ENCODE measurements at places on chromosomes 3 and 15. TPM values are rescaled to one million over a fixed set of nuclear protein-coding genes. Genes with fewer than 3 reads are reported as not detected.

Gene IL17RC
- total RNA-seq = 33.8 TPM

GRCh38 chr15:60563539-60564404, 84.8 kb upstream of the ICE2 start:
- H3K4me1 ChIP-seq = no peaks in the 10 kb centered on the region
- no peak for DNase-seq
- no peaks in the 10 kb centered on the region for H3K27me3 ChIP-seq

Gene PLA2G4D
- total RNA-seq = not detected

DNA sequence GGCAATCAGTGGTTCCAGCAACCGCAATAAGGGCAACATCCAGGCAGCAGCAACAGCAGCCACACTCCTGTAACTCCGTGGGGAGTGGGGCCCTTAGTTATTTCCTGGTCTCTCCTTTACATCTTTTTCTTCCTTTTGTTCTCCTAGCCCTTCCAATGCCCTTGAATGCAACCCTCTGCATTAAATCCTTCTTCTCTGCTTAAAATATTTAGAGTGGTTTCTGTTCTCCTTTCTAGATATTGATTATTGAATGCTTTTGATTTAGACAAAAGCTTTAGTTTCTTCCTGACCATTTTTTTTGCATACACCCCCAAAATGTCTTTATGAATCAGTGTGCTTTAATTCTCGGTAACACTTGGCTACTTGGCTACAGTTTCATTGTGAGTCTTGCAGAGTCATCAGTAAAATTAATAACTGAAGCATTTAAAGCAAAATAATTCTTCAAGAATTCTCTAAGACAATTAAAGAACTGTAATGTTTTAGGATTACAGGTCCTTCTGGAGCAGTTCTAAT, 586.1 kb downstream of the MECOM start:
- no peaks in the 10 kb centered on the region for H3K4me1 ChIP-seq
- H3K4me3 ChIP-seq = no peak overlapping the region
- no peak for DNase-seq
- H3K36me3 ChIP-seq = no peaks in the 10 kb centered on the region
- H3K27ac ChIP-seq = no peak overlapping the region
- H3K27me3 ChIP-seq = no peaks in the 10 kb centered on the region

- H3K27me3 ChIP-seq = no peaks in the 10 kb centered on the region
- H3K4me3 ChIP-seq = no peak overlapping the region
- no peak for DNase-seq
- H3K27ac ChIP-seq = no peak overlapping the region
- H3K4me1 ChIP-seq = no peaks in the 10 kb centered on the region
- H3K36me3 ChIP-seq = peaks cover 3% of the 10 kb centered on the region
Observed at GRCh38 chr3:45546716-45547701, 47.5 kb upstream of the LIMD1 start.

DNA sequence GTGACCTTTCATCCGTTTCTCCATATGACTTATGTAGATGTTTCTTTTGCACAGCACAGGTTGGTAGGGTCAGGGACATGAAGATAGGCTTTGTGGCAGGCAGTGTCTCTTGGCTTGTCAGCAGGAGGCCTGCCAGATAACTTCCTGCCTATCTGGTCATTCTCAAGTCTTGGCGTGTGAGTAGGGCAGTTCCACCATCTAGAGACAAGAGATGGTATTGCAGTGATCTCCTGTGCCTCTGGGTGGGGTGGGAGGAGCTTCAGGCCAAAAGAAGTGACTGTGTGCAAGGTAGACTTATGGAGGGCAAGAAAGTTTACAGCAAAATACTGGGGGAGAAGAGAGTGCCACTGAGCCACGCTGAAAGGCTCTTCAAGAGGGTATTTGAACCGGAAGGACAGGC, 11.0 kb downstream of the TEX264 start:
- no peaks in the 10 kb centered on the region for H3K36me3 ChIP-seq
- no peaks in the 10 kb centered on the region for H3K27me3 ChIP-seq
- peak; percentile 66 for DNase-seq
- H3K4me1 ChIP-seq = no peaks in the 10 kb centered on the region
- no peak overlapping the region for H3K4me3 ChIP-seq

- H3K4me3 ChIP-seq = no peak overlapping the region
- no peaks in the 10 kb centered on the region for H3K4me1 ChIP-seq
- DNase-seq = peak; percentile 67
- H3K36me3 ChIP-seq = no peaks in the 10 kb centered on the region
Observed at GRCh38 chr15:40847223-40847961, 3.5 kb downstream of the SPINT1 start.

Gene TUSC7
- total RNA-seq = not detected

GRCh38 chr3:56042326-56042951, 425.8 kb downstream of the ERC2 start:
- H3K36me3 ChIP-seq = no peaks in the 10 kb centered on the region
- H3K27me3 ChIP-seq = no peaks in the 10 kb centered on the region
- H3K27ac ChIP-seq = no peak overlapping the region
- H3K4me3 ChIP-seq = no peak overlapping the region
- no peak for DNase-seq
- no peaks in the 10 kb centered on the region for H3K4me1 ChIP-seq

Data from aorta (tissue), 5 donors.